Karpas-422 (cell line): ENCODE measurements at places on chromosomes 2 and 18. TPM values are rescaled to one million over a fixed set of nuclear protein-coding genes. Genes with fewer than 3 reads are reported as not detected.

DNA sequence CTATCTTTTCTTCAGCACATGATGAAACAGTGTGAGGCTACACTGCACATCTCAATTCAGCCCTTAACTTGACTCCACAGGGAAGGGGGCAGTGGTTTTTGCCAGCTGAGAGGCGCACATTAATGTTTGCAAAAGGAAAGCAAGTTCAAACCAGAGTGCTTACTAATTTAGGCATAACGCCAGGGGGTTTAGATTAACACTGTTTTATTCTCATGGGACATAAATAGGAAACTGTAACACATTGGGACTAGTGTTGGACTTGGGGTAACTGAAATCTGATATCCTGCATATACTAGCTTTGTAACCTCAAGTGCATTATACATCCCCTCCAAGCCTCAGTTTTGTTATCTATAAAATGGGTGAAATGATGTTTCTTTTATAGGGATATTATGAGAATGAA lies 821.2 kb upstream of the ID2 start:
- H3K4me1 ChIP-seq = peaks cover 17% of the 10 kb centered on the region
- H3K36me3 ChIP-seq = no peaks in the 10 kb centered on the region
- no peak overlapping the region for H3K4me3 ChIP-seq
- H3K27ac ChIP-seq = no peak overlapping the region
- no peaks in the 10 kb centered on the region; the same call in 1 of the 2 replicates for H3K27me3 ChIP-seq
- DNase-seq = no peak

DNA sequence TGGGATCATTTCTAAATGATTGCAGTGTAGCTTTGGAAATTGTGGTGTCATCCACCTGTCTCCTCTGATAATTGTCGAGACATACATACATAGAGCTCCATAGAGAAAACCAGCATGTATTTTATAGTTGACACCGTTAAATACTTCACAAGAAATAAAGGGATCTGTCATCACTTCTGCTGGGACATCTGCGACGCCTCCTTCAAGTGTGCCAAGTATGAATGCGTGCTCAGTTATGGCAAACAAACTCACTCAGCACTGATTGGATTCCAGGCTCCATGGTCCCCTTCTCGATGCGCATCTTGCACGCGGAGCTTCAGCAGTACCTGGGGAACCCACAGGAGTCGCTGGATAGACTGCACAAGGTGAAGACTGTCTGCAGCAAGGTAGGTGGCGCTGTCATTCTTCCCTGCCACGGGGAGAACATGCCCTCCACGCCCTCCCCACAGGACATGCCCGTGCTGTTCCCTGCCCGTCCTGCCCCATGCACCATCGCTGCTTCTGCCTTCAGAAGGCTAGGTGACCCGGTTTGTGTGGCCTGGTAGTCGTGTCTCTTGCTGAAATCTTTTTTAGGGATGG lies 64.1 kb downstream of the TRAPPC12 start:
- no peak for DNase-seq
- H3K4me1 ChIP-seq = no peaks in the 10 kb centered on the region
- H3K27me3 ChIP-seq = no peaks in the 10 kb centered on the region
- H3K36me3 ChIP-seq = peaks cover 21% of the 10 kb centered on the region
- no peak overlapping the region for H3K27ac ChIP-seq
- no peak overlapping the region for H3K4me3 ChIP-seq

GRCh38 chr2:170361090-170361936 lies 183.4 kb downstream of the MYO3B start:
- H3K27me3 ChIP-seq = no peaks in the 10 kb centered on the region
- no peak overlapping the region for H3K27ac ChIP-seq
- DNase-seq = peak; percentile 76
- no peaks in the 10 kb centered on the region for H3K4me1 ChIP-seq
- no peak overlapping the region for H3K4me3 ChIP-seq
- H3K36me3 ChIP-seq = no peaks in the 10 kb centered on the region

The UNC50 gene
- total RNA-seq = 30.3 and 36.4 TPM in 2 replicates

The LRRC30 gene
- not detected in 2 replicates for total RNA-seq

- no peak overlapping the region for H3K4me3 ChIP-seq
- H3K27me3 ChIP-seq = no peaks in the 10 kb centered on the region
- H3K4me1 ChIP-seq = no peaks in the 10 kb centered on the region
- DNase-seq = no peak
- no peaks in the 10 kb centered on the region for H3K36me3 ChIP-seq
Observed at GRCh38 chr2:200640176-200640575, 54.4 kb downstream of the AOX1 start.

The C2orf78 gene
- not detected in 2 replicates for total RNA-seq

The TMEM169 gene
- not detected in 2 replicates for total RNA-seq

- no peaks in the 10 kb centered on the region for H3K27me3 ChIP-seq
- peaks cover 57% of the 10 kb centered on the region for H3K4me1 ChIP-seq
- peaks cover 13% of the 10 kb centered on the region for H3K36me3 ChIP-seq
Observed at GRCh38 chr2:38377050-38377828, at the start of gene ATL2. TSS of gene ATL2 (minus strand) at chr2:38377273. CDS start at chr2:38377260, 13 bp downstream.

DNA sequence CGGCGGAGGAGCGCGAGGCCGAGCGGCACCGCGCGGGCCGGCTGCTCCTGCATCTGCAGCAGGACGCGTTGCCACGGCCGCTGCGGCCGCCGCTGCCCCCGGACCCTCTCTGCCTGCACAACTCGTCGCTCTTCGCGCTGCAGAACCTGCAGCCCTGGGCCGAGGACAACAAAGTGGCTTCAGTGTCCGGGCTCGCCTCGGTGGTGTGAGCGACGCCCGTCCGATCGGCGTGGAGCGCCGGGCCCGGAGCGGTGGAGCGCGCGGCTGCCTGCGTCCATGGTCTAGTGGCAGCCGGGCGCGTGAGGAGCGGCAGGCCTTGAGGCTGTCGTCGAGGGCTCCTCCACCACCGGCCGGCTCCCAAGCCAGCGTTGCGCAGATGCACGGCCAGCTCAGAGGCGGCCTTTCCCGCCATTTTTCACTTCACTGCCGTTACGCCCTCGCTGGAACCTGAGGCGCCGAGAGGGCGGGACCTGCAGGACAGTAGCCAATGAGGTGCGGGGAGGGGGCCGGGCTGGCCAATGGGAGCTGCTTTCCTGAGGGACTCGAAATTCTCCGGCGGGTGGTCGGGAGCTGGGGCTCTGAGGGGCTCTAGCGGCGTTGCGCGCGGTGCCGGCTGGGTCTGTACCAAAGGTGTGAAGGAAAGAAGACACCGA lies 1.9 kb downstream of the TLX2 start:
- no peak overlapping the region for H3K27ac ChIP-seq
- H3K27me3 ChIP-seq = no peaks in the 10 kb centered on the region
- no peaks in the 10 kb centered on the region for H3K36me3 ChIP-seq
- peaks cover 5% of the 10 kb centered on the region for H3K4me1 ChIP-seq
- no peak overlapping the region for H3K4me3 ChIP-seq

The COL6A3 gene
- total RNA-seq = 0.07 TPM in 1 of 2 replicates, not detected in the other

The MEIS1 gene
- total RNA-seq = 32.5 and 35.3 TPM in 2 replicates

The HOXD13 gene
- not detected in 2 replicates for total RNA-seq

The REEP1 gene
- total RNA-seq = 0.22 TPM in 1 of 2 replicates, not detected in the other

The IHH gene
- total RNA-seq = not detected in 2 replicates

GRCh38 chr2:10954416-10954815 lies 42.7 kb downstream of the KCNF1 start:
- DNase-seq = no peak
- no peaks in the 10 kb centered on the region for H3K4me1 ChIP-seq
- no peak overlapping the region for H3K4me3 ChIP-seq
- no peak overlapping the region for H3K27ac ChIP-seq
- H3K27me3 ChIP-seq = no peaks in the 10 kb centered on the region
- H3K36me3 ChIP-seq = no peaks in the 10 kb centered on the region

DNA sequence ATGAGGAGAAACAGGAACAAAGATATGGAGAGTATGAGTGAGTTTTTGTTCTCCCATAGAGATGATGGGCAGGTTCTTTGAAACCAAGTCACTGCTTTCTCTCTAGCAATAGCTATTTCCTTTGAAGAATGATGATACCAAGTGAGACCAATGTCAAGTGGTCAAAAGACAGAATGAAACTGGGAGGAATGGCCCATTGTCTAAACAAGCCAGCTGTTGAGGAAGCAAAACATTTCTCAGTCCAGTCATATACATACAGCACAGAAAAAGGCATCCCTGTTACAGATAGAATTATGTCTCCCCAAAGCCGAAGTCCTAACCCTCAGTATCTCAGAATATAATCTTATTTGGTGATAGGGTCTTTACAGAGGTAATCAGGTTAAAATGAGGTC lies 66.1 kb upstream of the EPC2 start:
- DNase-seq = no peak
- H3K27ac ChIP-seq = no peak overlapping the region
- H3K36me3 ChIP-seq = no peaks in the 10 kb centered on the region
- no peak overlapping the region for H3K4me3 ChIP-seq
- H3K27me3 ChIP-seq = no peaks in the 10 kb centered on the region

The TXNDC2 gene
- total RNA-seq = not detected in 2 replicates

GRCh38 chr2:189020179-189020578 lies 46.0 kb downstream of the COL3A1 start:
- H3K4me1 ChIP-seq = no peaks in the 10 kb centered on the region
- no peaks in the 10 kb centered on the region for H3K27me3 ChIP-seq
- no peak overlapping the region for H3K4me3 ChIP-seq
- DNase-seq = no peak
- no peak overlapping the region for H3K27ac ChIP-seq

DNA sequence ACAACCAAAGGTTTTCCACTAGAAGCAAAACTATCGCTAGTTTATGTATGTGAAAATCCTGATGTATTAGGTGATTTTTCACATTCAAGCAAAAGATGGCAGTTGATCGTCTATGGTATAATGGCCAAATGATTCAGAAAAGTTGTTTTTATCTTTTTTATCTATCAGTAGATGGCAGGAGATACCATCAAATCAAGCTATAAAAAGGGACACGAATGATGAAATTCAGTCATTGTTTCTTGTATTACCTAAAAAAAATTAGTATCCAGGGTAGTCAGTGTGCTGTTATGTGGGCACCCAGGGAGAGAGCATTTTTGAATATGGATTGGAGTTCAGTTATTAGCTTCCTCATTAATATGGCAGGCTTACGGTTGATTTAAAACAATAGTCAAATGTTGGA lies 22.9 kb upstream of the CAVIN2 start:
- H3K4me3 ChIP-seq = 0 out of 2 replicates have a peak overlapping the region, but pooled peaks have one; percentile 18
- no peaks in the 10 kb centered on the region for H3K36me3 ChIP-seq
- peak overlapping the region; percentile 32 for H3K27ac ChIP-seq
- H3K4me1 ChIP-seq = peaks cover 24% of the 10 kb centered on the region
- H3K27me3 ChIP-seq = no peaks in the 10 kb centered on the region

- no peaks in the 10 kb centered on the region for H3K27me3 ChIP-seq
- no peak for DNase-seq
- no peaks in the 10 kb centered on the region for H3K4me1 ChIP-seq
- H3K27ac ChIP-seq = no peak overlapping the region
- H3K36me3 ChIP-seq = peaks cover 21% of the 10 kb centered on the region; the same call in 1 of the 2 replicates
Observed at GRCh38 chr2:170991398-170992182, 62.5 kb downstream of the GORASP2 start.

The EMX1 gene
- not detected in 2 replicates for total RNA-seq

DNA sequence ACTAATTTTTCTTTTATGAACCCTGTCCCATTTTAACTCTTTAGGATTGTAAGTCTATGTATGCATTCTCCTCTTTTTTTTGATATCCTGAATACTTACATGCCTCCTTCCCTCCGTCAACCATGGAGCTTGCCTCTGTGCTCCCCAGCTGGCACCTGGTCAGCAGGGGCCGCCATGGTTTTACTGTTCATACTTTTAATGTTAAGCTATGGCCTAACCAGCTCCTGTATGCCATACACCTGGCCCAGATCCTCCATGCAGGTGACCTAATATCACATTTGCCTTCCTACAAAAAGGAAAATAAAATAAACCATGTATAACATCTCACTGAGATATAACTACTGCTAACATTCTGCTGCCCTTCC lies 283.1 kb upstream of the TRIB2 start:
- no peak overlapping the region for H3K27ac ChIP-seq
- H3K4me1 ChIP-seq = peaks cover 6% of the 10 kb centered on the region
- no peaks in the 10 kb centered on the region for H3K36me3 ChIP-seq
- H3K27me3 ChIP-seq = no peaks in the 10 kb centered on the region
- no peak for DNase-seq

GRCh38 chr2:83536556-83536955 lies 922.5 kb downstream of the SUCLG1 start:
- no peaks in the 10 kb centered on the region for H3K27me3 ChIP-seq
- no peak for DNase-seq
- no peak overlapping the region for H3K27ac ChIP-seq
- no peak overlapping the region for H3K4me3 ChIP-seq
- no peaks in the 10 kb centered on the region for H3K4me1 ChIP-seq
- H3K36me3 ChIP-seq = no peaks in the 10 kb centered on the region

DNA sequence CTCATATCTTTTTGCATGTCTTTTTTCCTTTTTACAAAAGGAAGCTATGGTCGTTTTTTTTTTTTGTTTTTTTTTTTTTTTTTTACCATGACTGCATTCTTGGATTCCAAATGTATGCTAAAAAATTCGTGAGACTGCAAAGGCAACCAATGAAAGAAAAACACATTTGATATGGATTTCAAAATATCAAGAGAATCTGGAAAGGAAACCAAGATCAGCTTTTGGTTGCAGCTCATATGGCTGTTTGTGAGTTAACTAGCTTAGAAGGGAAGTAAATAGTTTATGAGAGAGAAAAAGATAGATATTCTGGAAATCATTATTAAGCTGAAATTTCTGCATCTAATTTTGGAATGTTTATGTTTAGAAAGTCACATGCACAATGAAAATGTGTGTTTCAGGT lies 110.3 kb downstream of the PRPF40A start:
- DNase-seq = no peak
- H3K36me3 ChIP-seq = no peaks in the 10 kb centered on the region
- no peaks in the 10 kb centered on the region for H3K27me3 ChIP-seq
- H3K4me1 ChIP-seq = peaks cover 8% of the 10 kb centered on the region
- H3K4me3 ChIP-seq = no peak overlapping the region
- no peak overlapping the region for H3K27ac ChIP-seq

The STARD6 gene
- total RNA-seq = 0.47 TPM in 1 of 2 replicates, not detected in the other

DNA sequence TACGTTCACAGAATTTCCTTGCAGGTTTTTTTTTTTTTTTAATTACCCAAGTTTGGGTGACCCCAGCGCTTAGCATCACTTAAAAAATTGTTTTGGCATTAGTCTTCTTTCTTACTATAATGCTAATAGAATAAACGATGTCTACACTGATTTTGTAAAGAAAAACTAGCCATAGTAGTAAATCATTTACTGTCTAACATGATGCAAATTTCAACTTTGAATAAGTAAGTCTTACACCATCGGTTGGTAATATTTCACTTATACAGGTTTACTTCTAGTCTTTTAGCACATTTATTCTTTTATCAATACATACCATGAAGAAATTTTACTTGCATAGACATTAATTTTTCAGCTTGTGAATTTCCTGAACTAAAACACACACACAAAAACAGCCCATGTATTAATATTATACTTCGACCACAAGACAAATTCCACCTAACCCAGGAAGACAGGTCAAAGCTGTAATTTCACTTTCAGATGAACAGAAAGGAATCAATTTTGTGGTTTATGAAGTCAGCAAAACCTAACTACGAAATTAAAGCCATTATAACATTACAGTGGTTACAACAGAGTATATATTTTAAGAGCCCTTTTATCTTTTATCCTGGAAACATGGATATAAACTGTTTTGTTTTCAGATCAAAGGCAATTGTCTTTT lies 1.9 kb downstream of the YES1 start:
- H3K27me3 ChIP-seq = no peaks in the 10 kb centered on the region
- H3K27ac ChIP-seq = no peak overlapping the region
- no peak for DNase-seq
- H3K36me3 ChIP-seq = no peaks in the 10 kb centered on the region
- H3K4me3 ChIP-seq = no peak overlapping the region
- no peaks in the 10 kb centered on the region for H3K4me1 ChIP-seq

The CD207 gene
- total RNA-seq = not detected in 2 replicates

The DSG1 gene
- 16.2 and 20.7 TPM in 2 replicates for total RNA-seq

The IL36A gene
- not detected in 2 replicates for total RNA-seq

- H3K4me1 ChIP-seq = peaks cover 13% of the 10 kb centered on the region
- no peaks in the 10 kb centered on the region for H3K36me3 ChIP-seq
- H3K27me3 ChIP-seq = no peaks in the 10 kb centered on the region
Observed at GRCh38 chr18:74368901-74369705, 53.5 kb downstream of the C18orf63 start.

GRCh38 chr2:218897394-218898108 lies 16.9 kb downstream of the WNT10A start:
- DNase-seq = no peak
- no peaks in the 10 kb centered on the region for H3K27me3 ChIP-seq
